ENCODE measurements at places on chromosomes 3 and 15.

DNA sequence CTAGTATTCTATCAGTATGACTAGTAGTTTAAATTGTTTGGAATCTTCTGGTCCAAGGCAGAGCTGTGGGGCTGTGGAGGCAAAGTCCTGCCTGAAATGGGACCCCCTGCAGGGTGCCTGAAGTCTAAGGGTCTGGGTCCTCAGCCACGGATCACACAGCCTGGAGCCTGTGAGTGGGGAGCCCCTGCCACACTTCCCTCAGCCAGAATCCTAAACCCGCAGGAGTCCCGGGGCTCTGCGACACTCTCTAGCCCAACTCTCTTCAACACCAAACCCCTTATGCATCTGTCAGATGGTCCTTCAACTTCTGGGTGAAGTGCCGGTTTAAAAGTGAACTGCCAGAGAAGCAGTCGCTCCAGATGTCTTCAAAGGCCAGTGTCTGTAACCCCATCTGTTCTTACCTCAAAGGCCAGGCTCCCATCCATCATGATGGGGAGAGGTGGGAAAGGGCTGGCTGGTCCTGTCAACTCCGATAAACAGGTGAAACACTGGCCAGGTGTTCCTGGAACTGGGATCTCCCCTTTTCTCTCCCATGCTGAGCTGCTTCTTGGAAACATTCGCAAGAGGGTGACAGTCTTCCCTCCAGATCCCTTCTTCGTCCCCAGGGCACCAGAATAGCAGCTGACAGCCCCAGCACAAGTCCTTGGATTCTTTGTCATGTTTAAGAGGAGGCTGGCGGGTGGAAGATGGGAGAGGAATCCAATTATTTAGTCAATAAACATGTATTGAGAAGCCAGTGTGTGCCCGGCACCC lies 45.6 kb downstream of the CPN2 start:
- DNase-seq, result no peak

DNA sequence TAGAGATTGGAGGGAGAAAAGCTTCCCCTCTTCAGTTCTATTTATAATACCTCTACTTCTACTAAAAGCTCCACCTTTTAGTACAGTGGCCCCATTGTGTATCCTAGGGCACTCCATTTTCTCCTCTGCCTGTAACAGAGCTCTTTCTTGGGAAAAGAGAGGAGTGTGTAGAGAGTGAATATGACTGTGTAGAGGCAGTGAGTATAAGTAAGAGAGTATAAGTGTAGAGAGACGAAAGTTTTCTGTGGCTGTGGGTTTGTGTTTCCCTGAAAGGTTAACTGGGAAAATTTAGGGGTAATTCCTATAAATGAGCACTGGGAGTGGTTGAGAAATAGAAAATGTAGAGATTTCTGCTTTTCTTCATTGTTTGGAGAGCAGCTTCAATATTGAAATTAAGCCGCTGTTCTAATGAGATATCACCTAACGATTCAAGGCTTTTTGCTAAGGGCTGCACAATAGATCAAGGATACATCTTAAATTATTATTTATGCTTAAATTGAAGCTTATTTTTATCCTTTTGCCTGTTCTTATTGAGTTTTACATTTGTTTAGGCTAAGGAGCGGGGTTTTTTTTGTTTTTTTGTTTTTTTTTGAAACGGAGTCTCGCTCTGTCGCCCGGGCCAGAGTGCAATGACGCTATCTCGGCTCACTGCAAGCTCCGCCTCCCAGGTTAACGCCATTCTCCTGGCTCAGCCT lies 6.9 kb downstream of the IQGAP1 start:
- no peak for DNase-seq

GRCh38 chr3:149599236-149599635 lies 58.6 kb downstream of the WWTR1 start:
- no peak for DNase-seq

DNA sequence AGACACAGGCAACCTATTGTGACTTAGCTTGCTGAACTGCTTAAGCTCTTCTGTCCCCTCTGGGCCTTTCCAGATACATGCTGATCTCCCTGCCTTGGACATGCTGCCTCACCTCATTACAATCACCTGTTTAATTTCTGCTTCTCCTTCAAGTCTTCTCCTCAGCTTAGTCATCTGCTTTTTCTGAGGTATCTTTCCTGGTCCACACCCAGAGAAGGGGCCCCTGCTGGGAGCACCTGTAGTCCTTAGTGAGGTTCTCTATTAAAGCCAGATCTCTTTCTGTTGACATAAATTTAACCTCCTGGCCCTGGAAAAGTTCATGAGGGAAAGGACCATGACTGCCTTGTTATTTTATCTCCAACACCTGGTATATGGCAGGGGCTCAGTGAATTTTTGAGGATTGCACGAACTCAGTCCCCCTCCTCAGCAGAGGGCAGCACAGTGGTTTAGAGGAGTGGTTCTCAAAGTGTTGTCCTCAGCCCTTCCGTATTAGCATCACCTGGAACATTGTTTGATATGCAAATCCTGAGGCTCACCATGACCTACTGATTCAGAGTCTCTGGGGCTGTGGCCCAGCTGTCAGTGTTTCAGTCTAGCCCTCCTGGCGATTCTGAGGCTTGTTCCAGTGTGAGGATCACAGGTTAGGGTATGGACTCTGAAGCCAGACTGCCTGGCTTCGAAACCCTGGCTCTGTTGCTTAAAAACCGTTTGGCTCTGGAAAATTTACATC lies 12.7 kb downstream of the COL6A6 start:
- no peak for DNase-seq

DNA sequence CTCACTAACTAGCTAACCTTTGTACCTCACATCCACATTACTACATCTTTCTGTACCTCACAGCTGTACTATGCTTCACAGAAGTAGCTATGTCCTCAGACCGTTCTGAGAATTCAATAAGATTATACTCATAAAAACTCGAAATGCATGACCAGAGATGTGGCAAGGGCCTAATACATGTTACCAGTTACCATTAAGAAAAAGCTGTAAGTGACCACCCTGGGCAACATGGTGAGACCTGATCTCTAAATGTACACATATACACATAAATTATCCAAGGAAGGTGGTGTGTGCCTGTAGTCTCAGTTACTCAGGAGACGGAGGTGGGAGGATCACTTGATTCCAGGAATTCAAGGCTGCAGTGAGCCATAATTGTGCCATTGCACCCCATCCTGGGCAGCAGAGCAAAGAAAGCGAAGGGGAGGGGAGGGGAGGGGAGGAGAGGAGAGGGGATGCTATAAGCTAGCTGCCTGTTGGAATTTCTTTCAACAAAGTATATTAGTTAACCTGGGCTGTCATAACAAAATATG lies 482.6 kb upstream of the ZNF717 start:
- no peak for DNase-seq

GRCh38 chr3:129593230-129593594 lies 13.3 kb downstream of the PLXND1 start:
- DNase-seq, result no peak

DNA sequence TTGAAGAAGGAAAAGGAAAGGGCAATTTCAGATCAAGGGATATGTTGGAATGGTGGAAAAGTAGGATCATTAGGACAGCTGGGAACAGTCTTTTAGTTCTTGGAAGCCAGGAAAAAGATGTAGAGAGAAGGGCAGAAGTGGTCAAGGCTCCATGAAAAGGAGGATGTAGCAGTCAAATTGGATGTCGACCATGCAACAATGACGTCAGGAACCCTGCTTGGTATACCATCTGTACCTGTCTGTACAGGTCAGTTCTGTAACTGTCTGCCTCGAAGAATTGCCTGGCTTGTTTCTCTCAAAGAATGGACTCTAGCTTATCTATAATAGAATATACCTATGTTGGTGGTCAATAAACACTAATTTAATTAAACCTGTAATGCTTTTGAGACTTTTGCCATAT lies 157.8 kb upstream of the SGO1 start:
- DNase-seq, result no peak

GRCh38 chr3:162400697-162401096 lies 904.1 kb downstream of the OTOL1 start:
- DNase-seq, result no peak

GRCh38 chr3:148971401-148972163 lies 19.8 kb upstream of the GYG1 start:
- no peak for DNase-seq

DNA sequence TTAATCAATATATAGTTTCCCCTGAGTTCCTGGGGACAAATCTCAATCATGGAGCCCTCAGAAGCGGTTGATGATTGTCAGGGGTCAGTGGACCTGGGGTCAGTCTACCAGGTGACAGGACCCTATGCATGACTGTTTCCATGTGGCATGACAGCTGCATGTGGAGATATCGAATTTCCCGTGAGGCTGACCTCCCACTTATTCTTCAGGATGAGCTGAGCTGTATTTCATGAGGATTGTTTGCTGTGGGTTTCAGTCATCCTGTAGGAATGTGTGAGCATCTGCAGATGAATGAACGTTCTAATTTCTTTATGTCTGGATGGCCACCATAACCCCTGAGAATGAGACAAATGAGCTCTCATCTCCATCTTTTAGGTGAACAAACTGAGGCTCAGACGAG lies 93.0 kb upstream of the HES1 start:
- no peak for DNase-seq

DNA sequence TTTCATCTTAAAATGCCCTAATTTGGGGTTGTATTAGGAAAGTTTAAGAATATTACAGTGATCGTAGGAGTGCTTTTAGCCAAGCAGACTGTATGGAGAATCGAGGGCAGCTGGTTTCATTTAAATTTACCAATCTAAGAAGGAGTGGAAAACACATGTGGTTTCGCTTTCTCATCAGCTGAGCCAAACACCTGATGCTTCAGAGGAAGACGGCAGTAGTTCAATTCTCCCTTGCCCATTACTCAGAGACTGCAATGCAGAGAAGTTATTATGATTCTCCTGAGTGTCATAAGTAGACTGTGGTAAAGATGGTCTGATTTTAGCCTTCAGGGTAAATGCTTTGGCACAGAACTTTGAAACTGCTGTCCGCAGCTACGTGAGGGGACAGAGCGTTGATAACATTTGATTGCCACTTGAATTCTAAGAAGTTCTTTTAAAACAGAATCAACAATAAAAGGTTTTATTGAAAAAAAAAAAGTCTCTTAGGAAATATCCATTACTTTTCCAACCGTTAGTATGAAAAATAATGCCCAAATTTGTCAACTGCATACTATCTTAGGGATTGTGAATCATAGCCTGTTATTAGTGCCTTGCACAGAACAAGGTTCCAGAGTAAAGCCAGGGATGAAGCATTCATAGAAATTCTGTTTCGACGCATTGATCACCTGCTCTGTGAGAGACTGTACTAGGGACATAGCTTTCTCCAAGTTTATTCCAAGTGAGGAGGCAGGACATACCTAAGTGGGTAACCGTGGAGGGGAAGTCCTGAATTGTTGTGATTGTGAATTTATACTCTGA lies 25.6 kb downstream of the LYSMD4 start:
- no peak for DNase-seq

DNA sequence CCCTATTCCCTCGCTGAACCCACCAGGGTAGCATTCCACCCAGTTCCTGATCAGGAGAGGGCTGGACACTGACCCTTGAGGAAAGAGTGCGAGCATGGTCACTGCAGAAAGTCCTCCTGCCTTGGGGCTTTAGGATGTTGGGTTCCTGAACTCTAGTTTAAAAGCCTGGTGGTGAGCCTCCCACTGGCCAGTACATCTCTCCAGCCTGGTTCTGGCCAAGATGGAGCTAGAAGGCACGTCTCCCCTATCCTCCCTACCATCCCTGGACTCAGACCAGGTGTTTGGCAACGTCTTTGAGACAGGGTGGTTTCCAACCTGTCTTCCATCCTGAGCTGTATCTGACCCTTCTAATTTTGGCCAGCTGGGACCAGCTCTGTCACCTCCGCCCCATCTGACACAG lies 31.4 kb downstream of the NBEAL2 start:
- DNase-seq, result no peak

- DNase-seq, result no peak
Observed at GRCh38 chr3:36197151-36197550, 183.2 kb upstream of the STAC start.

GRCh38 chr3:126998320-126998719 lies 15.4 kb downstream of the PLXNA1 start:
- DNase-seq, result no peak

DNA sequence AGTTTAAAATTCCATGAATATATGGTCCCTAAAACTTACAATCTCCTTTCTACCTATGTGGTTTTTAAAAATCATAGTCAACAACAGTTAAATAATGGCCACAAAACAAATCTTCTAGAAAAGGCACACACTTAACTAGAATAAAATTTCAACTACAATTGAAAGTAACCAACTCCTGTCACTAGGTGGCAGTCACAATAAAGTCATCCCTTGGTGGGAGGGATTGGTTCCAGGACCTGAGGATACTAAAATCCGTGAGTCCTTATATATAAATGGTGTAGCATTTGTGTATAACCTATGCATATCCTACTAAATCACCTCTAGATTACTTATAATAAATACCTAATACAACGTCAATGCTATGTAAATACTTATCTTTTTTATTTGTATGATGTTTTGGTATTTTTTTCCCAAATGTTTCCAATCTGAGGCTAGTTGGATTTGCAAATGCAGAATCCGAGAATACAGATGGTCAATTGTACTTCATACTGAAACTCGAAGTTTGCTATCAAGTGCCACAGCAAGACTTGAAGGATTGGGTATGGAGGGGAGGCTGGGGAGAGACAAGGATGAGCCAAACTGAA lies 172.6 kb downstream of the FMN1 start:
- no peak for DNase-seq

- no peak for DNase-seq
Observed at GRCh38 chr3:148319161-148319915, 378.4 kb upstream of the AGTR1 start.

DNA sequence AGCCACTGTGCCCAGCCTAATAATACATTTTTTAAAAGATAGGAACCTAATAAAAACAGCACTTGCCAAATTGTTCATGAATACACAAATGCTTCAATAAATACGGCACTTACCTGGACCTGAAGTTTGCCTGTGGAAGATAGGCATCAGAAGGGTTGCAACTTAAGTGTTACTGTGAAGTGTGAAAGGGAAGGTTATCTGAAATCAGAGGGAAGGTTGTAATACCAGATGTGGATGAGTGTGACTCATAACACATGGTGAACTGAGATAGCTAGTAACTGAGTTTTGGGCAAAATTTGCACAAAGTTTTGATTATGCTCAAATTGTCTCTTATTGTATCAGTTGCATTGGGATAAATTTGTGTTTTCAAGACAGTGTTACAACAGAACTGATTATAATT lies 68.0 kb downstream of the ATP11B start:
- DNase-seq, result no peak

- no peak for DNase-seq
Observed at GRCh38 chr15:99108993-99109392, 4.1 kb downstream of the SYNM start.

- peak; percentile 83 for DNase-seq
Observed at GRCh38 chr3:152376351-152377183, 107.8 kb downstream of the MBNL1 start.

- DNase-seq, result no peak
Observed at GRCh38 chr15:29871401-29871800, 49.1 kb upstream of the TJP1 start.

Measured in stimulated activated naive B cell treated with anti-CD40 and anti-IgM and Interleukin-4, amounts not matched to agents 10 μg/mL and 1 μg/mL and 100 μg/mL, for 72 hours (primary cell).